ENCODE measurements at places on chromosomes 11 and 22.

DNA sequence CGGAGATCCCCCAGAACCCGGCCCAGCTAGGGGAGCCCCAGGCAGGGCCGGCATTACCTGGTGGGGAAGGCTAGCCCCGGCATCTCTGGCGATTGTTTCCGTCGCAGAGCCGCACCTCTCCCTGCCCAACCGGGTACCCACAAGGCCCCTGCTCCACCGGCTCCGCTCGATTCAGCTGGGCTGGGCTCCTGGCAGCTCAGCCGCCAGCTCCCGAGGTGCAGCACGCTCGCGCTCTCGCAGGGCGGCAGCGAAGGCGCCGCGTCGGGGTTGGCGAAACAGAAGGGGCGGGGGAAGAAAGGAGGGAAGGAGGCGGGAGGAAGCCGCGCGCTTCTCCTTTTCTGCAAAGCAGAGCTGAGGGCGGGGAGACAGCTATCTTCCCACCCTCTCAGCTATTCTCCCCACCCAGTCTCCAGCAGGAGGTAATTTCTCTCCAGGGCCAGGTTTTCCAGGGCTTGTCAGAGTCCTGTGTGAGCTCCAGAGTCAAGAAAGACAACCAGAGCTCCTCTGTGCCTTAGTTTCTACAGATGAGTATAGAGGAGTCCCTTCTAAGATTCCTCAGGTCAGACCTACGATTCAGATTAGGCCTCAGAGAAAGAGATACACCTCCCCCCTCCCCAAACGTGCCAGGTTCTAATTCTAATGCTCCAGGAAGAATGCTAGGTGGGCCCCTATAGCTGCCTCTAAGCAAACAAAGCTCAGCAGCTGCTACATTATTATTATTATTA is 62.0 kb downstream of the PAK1 start:
- peak; percentile 83 for DNase-seq

- no peak for DNase-seq
These were observed 256.3 kb upstream of the ARHGAP20 start for GRCh38 chr11:110968348-110969062.

GRCh38 chr11:34793666-34794065 is 122.5 kb downstream of the APIP start:
- no peak for DNase-seq

DNA sequence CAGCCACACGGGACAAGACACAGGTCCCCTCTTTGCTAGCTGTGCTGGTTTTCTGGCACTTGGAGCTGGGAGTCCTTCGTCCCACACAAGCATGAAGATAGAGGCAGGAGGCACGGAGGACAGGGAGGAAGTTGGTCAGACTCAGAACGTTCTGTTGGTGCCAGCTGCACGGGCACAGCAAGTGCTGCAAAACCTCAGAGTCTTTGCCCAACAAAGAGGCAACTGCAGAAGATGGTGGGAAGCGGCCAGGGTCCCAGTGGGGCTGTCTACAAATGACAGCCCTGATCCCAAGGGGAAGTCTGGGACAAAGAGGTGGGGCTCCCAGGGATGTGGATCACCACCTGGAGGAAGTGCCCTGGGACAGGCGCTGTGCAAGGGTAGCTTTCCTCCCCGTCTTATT is 9.4 kb upstream of the OSM start:
- DNase-seq = no peak

GRCh38 chr22:39226353-39226752 is 18.4 kb downstream of the PDGFB start:
- no peak for DNase-seq

GRCh38 chr11:65718964-65719492 is 1.6 kb downstream of the RNASEH2C start:
- DNase-seq = no peak
